ENCODE measurements at places on chromosomes 1 and 21.

GRCh38 chr1:47964636-47965035, 32.5 kb downstream of the TRABD2B start:
- no peak for DNase-seq

- no peak for DNase-seq
Measured at GRCh38 chr21:44549525-44550211, 1.6 kb downstream of the KRTAP10-2 start.

DNA sequence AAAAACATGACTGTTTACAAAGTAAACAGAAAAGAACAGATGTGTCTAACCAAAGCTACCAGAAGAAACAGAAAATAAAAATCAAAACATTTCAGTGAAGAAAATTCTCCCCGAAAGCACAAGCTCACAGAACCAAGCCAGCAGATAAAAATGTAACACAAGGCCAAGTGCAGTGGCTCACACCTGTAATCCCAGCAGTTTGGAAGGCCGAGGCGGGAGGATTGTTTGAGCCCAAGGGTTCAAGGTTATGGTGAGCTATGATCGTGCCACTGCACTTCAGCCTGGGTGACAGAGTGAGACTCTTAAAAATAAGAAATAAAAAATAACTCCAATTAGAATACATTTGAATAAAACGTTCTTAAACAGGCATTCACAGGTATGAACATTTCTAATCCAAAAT, 19.1 kb upstream of the DDOST start:
- no peak for DNase-seq

DNA sequence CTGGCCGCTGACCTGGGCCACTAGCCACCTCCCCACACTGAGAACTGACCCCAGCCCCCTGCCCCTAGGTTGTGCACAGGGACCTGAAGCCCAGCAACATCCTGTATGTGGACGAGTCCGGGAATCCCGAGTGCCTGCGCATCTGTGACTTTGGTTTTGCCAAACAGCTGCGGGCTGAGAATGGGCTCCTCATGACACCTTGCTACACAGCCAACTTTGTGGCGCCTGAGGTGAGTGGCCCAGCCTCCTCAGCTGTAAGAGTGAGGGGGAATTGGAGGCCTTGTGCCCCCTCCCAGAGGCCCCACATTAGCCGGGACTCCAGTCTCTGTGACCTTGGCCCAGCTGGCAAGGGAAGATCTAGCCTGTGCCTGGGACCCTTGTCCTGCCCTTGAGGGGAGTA, 41.8 kb downstream of the RPS6KA1 start:
- no peak for DNase-seq

DNA sequence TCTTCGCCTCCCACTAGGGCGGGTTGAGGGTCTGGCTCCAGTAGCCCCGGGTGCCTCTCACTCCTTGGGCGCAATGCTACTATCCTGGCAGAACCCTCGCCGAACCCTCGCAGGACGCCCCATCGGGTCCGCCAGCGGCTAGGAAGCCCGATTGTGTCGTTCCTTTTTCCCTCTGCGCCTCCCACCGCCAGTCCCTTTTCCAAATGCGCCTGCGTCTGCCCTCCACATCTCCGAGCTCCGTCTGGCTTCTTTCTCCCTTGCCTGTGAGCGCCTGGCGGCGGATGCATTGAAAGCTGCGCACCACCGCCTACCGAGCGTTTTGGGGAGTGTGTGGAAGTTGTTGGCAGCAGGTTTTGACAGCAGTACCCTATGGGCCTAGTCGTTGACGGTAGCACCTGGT, 1.0 kb upstream of the DIRAS3 start:
- peak; percentile 18 for DNase-seq

DNA sequence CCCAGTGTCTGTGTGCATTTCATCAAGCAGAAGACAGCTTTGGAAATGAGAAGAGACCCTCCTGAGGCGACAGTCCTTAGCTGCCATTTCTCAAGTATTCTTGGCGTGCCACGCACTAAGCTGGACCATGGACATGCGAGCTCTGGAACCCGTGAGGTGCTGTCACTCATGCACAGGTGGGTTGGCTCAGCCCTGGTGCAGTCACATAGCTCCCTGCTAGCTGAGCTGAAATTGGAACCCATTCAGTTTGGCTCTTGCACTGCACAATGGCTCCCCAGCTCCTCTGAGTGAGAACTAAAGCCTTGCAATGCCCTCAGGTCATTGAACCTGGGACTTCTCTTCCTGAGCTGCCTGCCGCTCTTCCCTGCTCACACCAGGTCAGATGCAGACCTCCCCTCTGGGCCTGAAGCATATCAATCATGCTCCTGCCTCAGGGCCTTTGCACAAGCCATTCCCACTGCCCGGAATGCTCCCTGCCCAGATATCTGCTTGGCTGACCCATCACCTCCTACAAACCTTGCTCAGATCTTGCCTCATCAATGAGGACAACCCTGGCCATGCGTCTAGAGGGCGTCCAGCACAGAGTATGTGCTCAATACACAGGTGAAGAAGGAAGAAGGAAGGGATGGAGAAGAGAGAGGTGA, 6.3 kb upstream of the SRARP start:
- DNase-seq = no peak

- DNase-seq = no peak
Measured at GRCh38 chr1:201466492-201466891, 2.5 kb downstream of the PHLDA3 start.

GRCh38 chr1:44617703-44618029, 56.6 kb downstream of the TMEM53 start:
- DNase-seq = no peak

- no peak for DNase-seq
Measured at GRCh38 chr21:16741141-16741665, 771.6 kb upstream of the CXADR start.

DNA sequence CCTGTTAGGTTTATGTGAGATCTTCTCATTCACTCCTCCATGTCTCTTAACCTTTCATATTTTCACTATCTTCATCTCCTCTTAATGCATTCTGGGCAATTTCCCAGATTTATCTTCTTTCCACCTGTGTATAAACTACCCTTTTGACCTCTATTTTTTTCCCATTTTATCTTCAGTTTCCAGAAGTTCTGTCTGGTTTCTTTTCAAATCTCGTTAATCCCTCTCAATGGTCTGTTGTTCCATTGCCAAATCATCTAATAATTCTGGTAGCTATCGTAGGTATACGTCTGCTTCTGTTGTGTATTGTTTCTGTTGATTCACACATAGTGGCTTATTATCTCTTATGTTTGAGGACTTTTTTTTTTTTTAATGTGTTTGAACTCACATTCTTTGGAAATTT, 25.7 kb upstream of the HYI start:
- DNase-seq = no peak
